Stimulated activated CD4-positive, alpha-beta T cell treated with anti-CD3 and anti-CD28 coated beads, Interleukin-1b, Interleukin-23, amount 100 ng/mL, for 48 hours (primary cell): ENCODE measurements at places on chromosomes 1 and 21.

DNA sequence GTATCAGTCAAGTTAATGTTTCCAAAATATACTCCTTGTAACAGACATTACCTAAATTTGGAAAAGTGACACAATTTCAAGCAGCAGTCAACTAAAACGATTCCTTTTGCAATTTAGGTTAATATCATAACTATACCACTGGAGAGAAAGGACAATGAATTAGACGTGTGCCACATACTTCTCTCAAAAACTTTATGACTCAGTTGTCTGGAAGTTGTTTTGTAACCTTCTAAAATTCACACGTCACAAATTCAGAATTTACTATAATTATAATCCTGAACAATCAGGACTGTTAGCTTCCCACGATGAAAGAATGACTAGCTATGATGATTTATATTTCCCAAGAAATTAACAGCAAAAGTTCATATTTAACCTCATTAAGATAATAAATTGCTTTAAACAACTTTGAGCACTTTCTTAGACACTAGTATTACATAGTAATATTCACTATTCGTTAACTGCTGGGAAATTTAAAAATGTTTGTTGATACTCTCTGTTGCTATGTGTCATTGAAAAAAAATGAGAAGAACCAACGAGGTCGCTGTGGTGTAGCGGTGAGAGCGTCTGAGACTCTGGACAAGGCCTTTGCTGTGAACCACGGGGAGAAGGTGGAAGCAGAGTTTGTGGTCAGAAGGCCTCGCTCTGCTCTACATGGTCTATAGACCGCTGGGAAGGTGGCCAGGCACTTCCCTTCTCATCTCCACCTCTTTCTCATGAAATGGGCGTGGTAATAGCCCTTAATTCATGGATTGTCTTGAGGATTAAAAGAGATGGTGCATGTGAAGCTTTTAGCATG is 27.9 kb upstream of the BATF3 start:
- peak; percentile 50 for DNase-seq

GRCh38 chr1:53090227-53091147 is 28.5 kb downstream of the PODN start:
- DNase-seq, result no peak

GRCh38 chr21:18373606-18374005 is 30.0 kb downstream of the TMPRSS15 start:
- no peak for DNase-seq

- DNase-seq, result no peak
These were observed 3.6 kb upstream of the MXRA8 start for GRCh38 chr1:1361982-1362423.

DNA sequence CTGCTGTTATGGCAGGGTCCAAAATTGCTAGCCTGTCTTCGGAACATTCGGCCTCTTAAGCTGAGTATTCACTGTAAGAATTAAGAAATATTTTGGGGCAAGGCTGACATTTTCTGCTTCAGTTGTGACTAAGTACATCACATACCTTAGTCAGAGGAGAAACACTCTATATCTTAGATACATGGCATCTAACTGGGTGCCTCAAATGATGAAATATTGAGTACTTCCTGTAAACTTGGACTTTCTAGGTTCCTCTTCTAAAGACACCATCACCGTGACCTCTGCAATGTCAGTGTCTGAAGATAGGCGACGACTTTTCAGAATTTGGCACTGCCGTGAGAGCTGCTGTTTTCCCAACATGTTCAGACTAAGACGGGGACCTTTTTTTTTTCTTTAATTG is 65.6 kb downstream of the PCBP3 start:
- DNase-seq, result no peak

DNA sequence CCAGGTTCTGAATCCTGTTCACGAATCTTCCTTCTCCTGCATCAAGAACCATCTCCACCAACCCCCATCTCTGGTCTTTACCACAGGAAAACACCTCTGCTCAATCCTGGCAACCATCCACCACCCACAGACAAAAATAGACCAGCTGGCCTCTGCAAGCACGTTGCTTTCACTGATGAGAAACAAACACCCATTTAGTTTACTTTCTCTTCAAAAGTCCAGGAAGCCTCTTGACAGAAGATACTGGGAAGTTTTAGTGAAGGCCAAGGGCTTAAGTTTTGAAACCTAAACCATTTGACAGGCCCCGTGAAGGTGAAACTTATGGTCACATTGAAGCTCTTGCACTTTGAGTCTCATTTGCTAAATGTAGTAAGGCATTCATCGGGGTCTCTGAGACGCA is 122.6 kb upstream of the PPP2R5A start:
- no peak for DNase-seq

GRCh38 chr1:200217703-200218102 is 190.2 kb downstream of the NR5A2 start:
- no peak for DNase-seq

GRCh38 chr1:90414201-90414600 is 302.9 kb downstream of the BARHL2 start:
- DNase-seq, result no peak

DNA sequence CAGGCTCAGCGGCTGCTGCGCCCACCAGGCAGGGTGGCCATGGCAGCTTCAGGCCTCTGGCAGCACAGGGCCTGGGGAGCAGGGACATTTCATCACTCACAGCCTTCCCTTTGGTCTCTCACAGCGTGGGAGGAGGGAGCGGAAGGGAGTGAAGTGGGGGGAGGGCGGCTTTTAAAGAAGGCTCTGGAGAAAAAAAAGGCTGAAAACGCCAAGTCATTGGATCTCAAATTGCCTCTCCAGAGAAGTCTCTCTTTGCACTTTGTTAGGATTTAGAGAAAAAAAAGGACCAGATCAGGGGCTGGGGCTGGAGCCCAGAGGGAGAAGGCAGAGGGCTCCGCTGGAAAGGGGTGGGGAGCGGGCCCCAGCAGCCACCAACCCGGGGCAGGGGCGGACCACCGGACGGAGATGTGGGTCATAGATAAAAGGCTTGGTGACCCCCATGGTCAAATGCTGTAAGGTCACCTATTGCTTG is 209.9 kb downstream of the GRIK3 start:
- no peak for DNase-seq

DNA sequence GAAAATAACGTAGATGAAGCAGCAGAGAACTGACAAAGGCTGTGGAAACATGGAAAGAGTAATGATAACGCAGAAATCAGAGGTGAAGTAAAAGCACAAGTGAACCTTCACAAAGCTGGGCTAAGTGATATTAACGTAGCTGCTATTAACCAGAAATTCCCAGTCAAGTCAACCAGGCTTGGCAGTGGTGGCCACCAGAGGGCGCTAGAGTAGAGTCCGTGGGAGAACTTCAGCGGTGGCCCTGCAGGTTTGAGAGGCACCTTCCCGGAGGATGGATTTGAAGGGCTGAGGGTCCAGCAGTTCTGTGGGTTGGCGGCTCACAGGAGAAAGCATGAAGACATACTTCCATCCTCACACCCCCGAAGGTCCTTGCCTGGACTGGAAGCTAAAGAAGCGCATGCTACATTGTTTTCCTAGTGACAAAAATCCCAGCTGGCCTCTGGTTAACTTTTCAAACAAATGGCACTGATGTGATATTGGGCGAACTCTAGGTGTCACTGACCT is 81.7 kb upstream of the ZNF648 start:
- DNase-seq, result peak; percentile 86

GRCh38 chr1:200146100-200146499 is 118.6 kb downstream of the NR5A2 start:
- DNase-seq, result no peak

DNA sequence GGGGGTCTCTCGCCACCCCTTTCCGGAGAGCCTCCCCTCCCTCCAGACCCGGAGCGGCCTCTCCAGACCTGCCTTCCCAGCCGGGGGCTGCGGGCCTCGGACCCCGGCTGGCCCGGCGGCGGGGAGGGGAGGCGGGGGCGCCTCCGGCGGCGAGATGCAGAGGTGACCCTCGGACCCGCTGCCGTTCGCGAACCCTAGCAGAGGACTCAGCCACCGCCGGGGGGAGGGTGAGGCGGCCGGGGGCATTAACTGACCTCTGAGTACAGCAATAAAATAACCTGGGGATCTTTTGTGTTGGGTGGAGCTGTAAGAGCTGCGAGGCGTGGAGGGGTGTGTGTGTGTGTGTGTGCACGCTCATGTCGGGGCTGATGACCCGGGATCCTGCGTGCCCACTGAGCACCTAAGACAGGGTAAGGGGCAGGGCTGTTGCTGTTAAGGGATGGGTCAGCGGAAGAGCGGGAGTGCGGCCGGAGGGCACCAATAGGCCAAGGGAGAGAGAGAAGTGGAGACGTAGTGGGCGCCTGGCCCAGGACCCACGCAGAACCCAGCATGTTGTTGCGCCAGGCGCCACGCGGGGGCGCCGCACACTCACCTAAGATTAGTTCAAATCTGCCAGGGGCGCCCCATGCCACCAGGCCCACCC is 6.3 kb downstream of the HAPLN2 start:
- peak; percentile 38 for DNase-seq
